ENCODE measurements at places on chromosomes 5 and 9.

GRCh38 chr5:172641359-172642050 is 442 bp downstream of the NEURL1B start:
- DNase-seq = no peak

GRCh38 chr5:170169996-170170395 is 62.8 kb upstream of the C5orf58 start:
- no peak for DNase-seq

DNA sequence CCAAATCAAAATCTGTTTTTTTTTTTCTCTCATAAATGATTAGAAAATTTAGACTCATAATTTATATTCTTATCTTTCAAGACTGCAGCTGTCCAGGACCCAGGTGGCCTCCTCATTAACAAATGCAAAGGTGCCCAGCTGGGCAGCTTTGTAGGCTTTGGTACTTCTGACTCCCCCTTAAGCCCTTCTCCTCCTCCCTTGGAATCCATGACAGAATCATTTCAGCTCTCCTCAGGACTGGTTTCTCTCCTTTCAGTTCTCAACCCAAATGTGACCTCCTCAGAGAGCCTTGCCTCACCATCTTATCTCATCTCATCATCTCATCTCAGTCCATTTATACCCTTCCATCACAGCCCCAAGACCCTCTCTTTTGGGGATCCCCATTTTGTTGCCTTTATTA is 221.7 kb downstream of the KIAA0825 start:
- no peak for DNase-seq

- no peak for DNase-seq
Measured at GRCh38 chr9:19699756-19700155, 89.1 kb downstream of the SLC24A2 start.

- DNase-seq = no peak
Measured at GRCh38 chr9:105307591-105308130, 63.2 kb downstream of the SLC44A1 start.

- no peak for DNase-seq
Measured at GRCh38 chr9:100999906-101000544, 28.5 kb upstream of the PLPPR1 start.

- no peak for DNase-seq
Measured at GRCh38 chr5:181203777-181204112, 1.3 kb downstream of the TRIM7 start.

- DNase-seq = no peak
Measured at GRCh38 chr5:473551-474192, 30.7 kb downstream of the EXOC3 start.

- no peak for DNase-seq
Measured at GRCh38 chr5:126492939-126493338, 69.7 kb downstream of the GRAMD2B start.

DNA sequence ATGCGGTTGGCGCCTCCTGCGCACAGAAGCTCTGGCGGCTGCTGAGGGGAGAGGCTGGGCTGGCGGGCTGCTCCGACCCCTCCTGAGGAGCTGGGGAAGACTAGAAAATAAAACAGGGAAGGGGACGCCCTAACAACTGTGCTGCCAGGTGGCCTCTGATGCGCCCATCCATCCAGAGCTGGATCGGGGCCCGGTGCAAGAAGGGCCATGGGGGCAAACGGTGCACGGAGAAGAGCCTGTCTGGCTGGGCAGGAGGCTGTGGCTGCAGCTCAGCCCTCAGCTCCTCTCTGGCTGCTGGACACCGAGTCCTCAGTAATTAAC is 21.0 kb upstream of the MRNIP start:
- DNase-seq = no peak

DNA sequence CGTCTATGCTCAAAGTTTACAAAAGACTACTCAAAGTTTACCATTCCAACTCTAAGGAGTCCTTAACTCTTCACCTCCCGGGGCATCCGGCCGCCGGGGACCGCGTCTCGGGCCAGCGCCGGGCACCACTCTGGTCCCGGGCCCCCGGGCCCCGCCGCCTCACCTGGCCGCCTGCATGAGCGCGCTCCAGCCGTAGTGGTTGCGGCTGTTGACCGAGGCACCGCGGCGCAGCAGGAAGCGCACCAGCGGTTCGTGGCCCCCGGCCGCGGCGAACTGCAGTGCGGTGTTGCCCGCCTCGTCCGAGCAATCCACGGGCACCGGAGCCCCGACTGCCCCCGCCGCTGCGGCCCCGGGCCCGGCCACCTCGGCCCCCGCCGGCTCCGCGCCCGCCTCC is 388 bp downstream of the ANKS6 start:
- no peak for DNase-seq

DNA sequence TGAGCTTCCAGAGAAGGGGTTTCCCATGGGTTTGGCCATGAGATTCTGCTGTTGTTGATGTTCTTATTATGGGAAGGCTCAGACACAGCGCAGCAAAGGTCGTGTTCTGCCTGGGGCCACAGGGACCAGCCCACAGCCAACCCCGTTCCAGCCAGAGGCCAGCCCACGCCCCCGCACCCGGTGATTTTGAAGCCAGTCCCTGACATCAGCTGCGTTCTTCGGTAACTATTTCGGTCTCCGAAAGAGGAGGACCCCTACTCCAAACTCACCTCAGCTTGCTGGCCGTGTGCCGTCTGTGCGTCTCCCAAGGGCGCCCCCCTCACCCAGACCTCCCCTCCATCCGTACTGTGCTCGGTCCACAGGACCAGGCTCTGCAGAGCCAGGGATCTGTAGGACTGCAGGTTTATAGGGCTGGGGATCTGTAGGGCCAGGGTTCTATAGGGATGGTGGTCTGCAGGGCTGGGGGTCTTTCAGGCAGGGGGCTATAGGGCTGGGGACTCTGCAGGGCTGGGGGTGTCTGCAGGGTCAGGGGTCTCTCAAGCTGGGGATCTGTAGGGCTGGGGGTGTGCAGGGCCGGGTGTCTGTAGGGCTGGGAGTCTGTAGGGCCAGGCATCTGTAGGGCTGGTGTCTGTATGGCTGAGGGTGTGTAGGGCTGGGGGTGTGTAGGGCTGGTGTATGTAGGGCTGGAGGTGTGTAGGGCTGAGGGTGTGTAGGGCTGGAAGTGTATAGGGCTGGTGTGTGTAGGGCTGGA is 11.8 kb downstream of the COL5A1 start:
- DNase-seq = no peak

GRCh38 chr9:93577975-93578682 is 1.7 kb downstream of the PHF2 start:
- DNase-seq = no peak

All from stimulated activated CD4-positive, alpha-beta T cell treated with anti-CD3 and anti-CD28 coated beads, Interleukin-1b, Interleukin-23, amount 100 ng/mL, for 1 hour (primary cell).